Stimulated activated naive CD8-positive, alpha-beta T cell treated with anti-CD3 and anti-CD28 coated beads, Interleukin-15, Interleukin-2, amounts not matched to agents 100 U/mL and 50 U/mL, for 24 hours (primary cell): ENCODE measurements at places on chromosomes 1 and 21.

- no peak for DNase-seq
Observed at GRCh38 chr1:209703834-209704504, 677 bp upstream of the HSD11B1 start.

GRCh38 chr1:14128096-14128495 lies 428.1 kb downstream of the PRDM2 start:
- DNase-seq, result no peak

DNA sequence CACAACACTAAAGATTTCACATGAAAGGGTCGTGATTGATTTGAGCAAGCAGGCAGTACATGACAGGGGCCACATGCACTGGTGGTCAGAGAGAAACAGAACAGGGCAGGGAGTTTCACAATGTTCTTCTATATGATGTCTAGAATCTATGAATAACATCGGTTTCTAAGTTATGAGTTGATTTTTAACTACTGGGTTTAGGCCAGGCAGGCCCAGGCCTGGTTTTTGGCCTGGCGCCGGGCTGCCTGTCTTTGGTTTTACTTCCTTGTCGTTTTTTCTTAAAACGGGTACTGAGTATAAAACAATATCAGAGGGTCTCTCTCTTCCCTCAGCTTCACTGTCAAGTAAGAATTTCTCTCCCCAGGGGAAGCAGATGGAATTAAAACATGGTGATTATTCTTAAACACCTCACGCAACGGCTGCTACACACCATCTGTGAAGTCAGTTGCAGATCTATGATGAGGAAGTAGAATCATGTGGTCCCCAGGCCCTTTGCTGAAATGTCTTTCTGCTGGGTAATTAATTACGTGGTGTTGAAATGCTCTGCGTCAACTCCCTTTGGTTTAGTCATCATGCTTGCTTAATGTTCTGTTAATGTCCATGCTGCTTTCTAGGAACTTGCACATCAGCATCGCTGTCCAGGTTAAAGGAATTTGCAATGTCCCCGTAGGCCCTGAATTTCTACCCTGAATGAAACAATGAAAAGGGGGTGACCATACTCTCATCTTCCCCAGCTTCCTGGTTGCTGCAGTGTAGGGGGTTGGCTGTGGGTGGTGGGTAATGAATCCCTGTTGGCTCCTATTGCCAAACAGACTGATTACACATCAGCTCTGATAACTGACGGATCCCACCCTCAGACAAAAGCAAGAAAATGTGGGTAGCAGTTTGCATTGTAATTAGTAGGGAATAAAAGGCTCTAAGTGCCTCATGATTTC lies 70.3 kb downstream of the SERINC2 start:
- DNase-seq, result no peak

- DNase-seq, result peak; percentile 25
Observed at GRCh38 chr1:37035796-37036666, 1.7 kb upstream of the GRIK3 start.

- DNase-seq, result no peak
Observed at GRCh38 chr1:27037518-27037917, 24.9 kb upstream of the TENT5B start.

DNA sequence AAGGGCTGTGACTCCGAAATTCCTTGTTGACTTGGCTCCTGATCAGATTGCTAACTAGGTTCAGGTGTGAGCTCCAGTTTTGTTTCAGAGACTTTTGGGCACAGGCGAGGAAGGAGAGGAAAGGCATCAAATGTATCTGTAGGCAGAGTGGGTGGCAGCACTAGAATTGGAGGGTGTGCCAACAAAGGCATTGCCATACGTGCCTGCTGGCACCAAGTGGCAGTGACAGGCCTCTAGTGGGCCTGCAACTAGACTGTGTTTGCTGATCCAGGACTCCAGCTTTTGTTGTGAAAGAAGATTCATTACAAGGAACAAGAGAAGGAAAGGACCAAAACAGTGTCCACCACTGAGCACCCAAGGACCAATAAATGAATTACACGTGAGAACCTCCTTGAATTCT lies 79.5 kb downstream of the TM2D1 start:
- no peak for DNase-seq

DNA sequence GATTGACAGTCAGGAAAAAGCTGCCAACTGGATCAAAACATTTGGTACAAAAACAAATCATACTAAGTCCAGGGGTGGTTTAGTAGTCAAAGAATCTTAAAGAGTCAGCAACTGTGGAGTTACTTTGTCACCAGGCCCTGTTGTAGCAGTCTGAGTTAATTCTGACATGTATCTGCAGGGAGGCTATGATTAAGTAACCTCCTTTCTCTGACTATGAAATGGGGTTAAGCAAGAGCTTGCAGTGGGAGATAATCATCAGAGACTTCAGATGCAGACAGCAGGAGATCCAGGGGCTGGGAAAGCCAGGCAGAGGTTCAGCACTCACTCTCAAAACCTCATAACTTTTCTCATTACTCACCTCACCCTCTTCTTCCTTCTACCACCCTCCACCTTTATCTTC lies 99.2 kb upstream of the BTG3 start:
- no peak for DNase-seq

GRCh38 chr1:24911651-24912155 lies 18.4 kb downstream of the RUNX3 start:
- DNase-seq, result no peak

DNA sequence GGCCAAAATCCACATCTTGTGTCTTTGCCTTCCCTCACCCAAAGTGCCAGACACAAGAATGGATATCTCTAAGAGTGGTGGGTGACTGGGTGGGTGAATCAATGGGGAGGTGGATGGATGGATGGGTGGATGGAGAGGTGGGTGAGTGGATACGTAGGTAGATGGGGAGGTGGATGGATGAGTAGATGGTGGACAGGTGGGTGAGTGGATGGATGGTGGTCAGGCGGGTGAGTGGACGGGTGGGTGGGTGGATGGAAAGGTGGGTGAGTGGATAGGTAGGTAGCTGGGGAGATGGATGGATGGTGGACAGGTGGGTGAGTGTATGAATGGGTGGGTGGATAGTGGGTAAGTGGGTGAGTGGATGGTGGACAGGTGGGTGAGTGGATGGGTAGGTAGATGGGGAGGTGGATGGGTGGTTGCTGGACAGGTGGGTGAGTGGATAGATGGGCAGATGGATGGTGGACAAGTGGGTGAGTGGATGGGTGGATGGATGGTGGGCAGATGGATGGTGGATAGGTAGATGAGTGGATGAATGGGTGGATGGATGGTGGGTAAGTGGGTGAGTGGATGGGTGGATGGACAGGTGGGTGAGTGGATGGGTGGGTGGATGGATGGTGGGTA lies 34.2 kb downstream of the SLC19A1 start:
- no peak for DNase-seq

DNA sequence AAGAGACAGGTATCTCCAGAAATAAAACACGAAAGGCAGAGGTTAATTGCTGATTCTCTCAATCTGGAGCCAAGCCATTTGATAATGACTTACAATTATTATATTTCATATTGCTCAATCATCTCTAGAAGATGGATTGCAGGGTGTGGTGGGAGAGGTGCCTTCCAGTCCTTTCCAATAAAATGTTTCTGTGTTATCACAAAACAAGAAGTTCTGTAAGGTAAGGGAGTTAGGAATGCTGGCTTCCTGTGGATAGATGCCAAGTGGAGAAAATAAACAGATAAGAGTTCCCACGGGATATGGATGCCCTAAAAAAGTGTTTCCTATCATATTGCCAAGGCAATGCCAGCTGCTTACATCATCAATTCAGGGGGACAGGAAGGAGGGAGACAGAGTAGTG lies 7.2 kb upstream of the CCN1 start:
- no peak for DNase-seq

GRCh38 chr1:77538956-77539518 lies 143.4 kb downstream of the ZZZ3 start:
- no peak for DNase-seq

DNA sequence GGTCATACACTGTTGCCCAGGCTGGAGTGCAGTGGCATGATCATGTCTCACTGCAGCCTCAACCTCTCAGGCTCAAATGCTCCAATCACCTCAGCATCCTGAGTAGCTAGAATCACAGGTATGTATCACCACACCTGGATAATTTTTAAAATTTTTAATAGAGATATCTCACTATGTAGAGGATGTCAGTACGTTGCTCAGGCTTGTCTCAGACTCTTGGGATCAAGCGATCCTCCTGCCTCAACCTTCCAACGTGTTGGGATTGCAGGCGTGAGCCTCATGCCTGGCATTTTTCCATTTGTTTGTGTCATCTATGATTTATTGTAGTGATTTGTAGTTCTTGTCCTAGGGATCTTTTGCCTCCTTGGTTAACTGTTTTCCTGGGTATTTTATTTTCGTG lies 985.2 kb upstream of the B3GALT2 start:
- no peak for DNase-seq

DNA sequence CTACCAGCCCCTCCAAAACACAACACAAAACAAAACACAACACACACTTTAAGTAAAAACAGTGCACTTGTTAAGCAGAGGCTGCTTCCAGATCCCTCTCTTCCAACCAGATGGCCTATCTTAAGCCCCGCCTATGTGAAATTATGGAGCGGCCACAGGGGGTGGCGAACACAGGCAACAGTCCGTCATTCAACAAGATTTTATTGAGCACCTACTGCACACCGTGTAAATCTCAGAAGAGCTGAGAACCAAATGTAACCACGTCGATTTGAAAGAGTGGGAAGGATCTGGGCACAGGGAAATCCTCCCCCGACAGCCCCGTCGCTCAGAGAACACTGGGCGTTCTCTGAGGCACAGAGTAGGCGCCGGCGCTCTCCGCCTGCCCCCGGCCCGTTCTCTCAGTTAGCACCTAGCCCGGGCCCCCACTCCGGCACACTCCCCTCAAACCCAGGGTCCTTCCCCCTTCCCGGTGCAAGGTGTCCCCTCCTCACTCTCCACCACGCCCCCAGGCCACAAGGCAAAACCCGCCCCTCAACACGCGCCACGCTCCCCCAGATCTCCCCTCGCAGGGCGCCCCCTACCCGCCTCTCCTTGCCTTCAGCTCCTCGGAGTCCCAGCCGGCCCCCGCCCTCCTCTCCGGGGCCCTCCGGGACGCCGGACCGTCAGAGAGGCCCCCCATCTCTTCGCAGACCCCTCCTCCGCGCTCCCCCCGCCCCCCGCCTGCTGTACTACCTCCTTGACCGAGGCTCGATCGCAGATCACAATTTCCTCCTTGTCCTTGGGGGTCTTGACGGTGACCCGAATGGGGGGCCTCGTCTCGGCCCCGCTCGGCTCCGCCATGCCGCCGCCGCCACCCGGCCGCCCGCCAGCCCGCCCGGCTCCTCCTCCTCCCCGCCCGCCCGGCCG lies 483 bp downstream of the UBQLN4 start:
- DNase-seq, result peak; percentile 80

DNA sequence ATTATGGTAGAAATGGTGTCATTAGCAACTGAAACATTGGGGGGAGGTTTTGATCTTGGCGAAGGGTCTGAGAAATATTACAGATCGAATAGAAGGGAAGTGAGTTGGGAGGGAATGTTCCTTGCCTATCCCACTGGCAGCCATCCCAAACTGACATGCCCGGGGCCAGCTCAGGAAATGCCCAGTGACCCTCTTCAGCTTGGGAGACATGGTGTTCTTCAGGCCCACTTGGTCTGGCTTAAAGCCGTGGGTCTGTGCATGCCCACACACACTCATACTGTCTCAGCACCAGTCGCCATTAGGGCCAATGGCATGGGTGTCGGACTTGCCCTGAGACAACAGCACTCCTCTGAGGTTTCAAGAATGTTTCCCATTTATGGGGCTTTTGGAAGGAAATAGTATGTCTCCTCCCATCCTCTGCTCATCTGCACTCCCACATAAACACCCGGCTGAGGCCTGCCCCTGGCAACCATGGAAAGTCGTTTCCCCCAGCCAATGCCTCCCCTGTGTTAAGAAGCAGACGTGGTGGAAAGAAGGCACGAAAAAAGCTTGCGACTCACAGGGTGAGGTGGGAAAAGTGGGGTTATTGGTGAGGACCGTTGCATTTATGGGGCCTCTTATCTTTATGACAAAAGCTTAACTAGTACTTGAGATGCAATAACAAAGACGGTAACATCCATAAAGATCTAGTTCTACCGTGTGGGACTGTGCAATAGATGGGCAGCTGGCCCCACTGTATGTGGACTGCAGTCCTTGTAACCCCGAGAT lies 2.0 kb downstream of the RNF186 start:
- DNase-seq, result no peak

GRCh38 chr1:53324728-53325297 lies 3.1 kb downstream of the LRP8 start:
- no peak for DNase-seq

DNA sequence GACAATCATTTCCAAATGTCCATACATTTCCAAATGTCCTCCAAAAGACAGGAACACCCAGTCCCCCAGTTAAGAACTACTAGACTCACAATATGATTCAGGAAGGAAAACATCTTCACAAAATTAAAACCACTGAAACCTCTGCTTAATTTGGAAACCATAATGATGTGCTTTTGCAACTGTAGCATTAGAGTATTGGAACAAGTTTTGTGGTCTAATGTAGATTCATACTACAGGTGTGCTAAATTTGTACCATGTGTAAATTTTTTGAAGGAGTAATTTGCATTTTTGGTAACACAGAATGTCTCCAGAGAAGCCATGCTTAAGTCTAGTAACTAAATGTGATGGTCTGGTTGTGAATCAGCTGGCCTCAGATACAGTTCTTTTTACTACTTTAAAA lies 129.6 kb downstream of the DPYD start:
- no peak for DNase-seq

- DNase-seq, result no peak
Observed at GRCh38 chr1:6971699-6972098, 186.4 kb downstream of the CAMTA1 start.

DNA sequence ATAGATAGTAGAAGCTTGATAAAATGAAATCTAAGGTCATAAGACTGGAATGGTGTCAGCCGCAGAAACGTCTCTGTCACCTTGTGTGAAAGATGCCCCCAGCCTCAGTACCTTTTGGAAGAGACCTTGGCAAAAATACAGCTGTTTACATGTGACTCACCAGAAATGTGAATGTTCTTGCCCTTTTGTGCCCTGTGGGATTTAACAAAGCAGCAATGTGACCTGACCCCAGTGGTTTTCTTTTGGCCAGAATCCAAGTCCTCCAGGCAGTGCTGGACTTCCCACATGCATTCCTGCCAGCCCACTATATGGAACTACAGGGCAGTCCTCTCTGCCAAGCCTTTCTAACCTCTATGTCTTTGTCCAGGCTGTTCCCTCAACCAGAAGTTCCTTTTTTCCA lies 27.2 kb upstream of the LRRC8C start:
- peak; percentile 29 for DNase-seq

DNA sequence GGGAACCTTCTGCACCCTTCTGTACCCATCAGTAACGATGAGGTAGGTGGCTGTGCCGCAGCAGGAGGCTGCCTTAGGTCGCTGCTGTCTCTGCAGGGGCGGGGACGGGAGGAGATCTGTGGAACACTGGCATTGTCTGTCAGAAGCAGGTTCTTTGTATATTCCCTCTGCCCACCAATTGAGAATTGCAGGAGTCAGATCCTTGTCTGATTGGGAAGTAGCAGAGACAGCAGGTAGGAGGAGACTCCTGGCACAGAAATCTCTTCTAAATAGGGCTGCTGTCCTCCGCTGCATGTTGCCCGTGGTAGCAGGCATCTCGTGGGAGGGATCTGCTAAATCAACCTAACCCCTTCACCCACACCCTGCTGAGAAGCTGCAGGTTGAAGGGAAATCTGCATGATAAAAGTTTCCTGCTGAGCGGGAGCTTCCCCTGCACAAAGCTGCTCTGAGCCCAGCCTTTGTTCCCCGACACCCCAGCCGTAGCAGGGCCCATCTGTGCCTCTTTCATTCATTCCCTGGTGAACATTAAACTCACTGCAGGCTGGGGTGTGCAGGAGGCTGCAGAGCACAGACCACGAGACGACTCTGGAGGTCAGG lies 15.9 kb downstream of the SARS1 start:
- DNase-seq, result no peak

GRCh38 chr21:32315511-32316281 lies 17.0 kb downstream of the MRAP start:
- no peak for DNase-seq

- DNase-seq, result no peak
Observed at GRCh38 chr1:87712261-87713010, 383.8 kb downstream of the LMO4 start.
